ENCODE measurements at places on chromosomes 5 and 9.

GRCh38 chr9:109956717-109957440, 176.9 kb downstream of the PALM2AKAP2 start:
- DNase-seq = no peak

DNA sequence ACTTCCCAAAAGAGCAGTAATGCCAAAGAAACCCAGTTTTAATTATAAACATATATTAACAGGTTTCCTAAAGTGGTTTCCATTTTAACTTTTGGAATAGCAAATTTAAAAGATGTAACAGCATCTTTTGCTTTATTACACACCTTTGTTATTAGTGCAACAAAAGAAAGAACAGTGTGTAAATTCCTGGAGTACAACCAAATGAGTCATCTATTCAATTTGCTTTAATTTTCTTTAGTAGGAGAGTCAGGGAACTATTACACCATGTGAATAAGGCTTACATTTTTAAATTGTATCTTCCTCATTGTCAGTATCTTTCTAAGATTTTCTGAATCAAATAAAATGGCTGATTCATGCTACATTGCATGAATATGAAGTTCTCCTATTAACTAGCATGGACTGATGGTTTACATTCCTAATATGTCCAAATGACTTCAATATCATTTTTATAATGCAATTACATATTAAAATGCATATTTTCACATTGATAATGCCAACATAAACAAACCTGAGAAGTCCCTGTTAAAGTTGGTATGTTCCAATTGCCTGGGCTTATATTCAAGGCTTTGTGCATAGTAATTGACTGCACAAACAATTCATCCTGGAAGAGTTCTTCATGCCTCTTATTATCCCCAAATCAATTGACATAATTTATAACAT, 22.5 kb downstream of the EDIL3 start:
- DNase-seq = no peak

DNA sequence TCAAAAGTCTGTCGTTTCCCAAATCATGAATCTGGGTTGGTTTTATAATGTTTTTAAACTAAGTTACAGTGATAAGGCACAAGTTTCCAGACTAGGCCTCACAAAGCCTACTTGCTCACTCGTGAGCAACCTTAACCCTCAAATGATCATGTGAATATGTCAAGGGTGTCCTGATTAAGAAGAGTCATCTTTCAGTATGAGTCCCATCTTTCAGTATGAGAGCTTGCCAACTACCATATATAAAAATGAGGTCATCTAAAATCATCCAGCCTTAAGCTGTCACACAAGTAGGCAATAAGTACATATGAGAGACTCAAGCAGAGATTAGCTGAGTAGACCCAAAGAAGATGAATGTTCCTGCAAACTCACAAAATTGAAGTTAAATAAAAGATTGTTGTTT, 668.4 kb upstream of the FAM174A start:
- DNase-seq = no peak

DNA sequence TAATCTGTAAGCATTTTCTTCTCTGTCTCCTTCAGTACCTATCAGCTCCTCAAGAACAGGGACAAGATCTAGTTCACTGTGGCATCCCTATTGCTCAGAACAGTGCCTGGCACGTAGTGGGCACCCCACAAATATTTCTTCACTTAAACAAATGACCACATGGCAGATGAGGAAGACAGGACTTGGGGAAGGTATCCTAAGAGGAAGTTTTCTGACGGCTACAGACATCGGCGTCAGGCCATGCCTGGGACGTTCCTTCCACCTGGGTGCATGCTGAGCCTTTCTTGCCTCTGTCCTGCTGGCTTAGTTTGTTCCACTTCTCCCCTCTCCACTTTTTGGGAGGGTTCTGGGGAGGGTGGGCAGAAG, 60.2 kb downstream of the NEURL1B start:
- no peak for DNase-seq

GRCh38 chr9:133470988-133471387, 7.9 kb downstream of the SLC2A6 start:
- no peak for DNase-seq

DNA sequence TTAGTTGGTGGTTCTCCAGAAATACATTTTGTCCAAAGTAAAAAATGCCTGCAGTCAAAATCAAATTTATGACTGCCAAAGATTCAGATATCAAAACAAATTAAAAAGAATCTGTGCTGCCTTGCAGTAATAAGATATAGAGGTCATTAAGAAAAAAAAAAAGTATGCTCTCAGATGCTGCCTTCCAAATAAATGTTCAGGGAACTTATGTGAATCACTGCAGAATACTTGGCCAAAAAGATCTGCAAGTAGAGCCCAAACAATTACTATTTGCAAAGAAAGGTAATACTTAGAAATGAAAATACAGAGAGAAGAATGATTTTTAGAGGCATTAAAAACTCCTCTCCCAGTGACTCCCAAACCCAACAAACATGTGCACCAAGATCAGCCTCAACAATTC, 52.4 kb downstream of the MRPS27 start:
- DNase-seq = no peak

DNA sequence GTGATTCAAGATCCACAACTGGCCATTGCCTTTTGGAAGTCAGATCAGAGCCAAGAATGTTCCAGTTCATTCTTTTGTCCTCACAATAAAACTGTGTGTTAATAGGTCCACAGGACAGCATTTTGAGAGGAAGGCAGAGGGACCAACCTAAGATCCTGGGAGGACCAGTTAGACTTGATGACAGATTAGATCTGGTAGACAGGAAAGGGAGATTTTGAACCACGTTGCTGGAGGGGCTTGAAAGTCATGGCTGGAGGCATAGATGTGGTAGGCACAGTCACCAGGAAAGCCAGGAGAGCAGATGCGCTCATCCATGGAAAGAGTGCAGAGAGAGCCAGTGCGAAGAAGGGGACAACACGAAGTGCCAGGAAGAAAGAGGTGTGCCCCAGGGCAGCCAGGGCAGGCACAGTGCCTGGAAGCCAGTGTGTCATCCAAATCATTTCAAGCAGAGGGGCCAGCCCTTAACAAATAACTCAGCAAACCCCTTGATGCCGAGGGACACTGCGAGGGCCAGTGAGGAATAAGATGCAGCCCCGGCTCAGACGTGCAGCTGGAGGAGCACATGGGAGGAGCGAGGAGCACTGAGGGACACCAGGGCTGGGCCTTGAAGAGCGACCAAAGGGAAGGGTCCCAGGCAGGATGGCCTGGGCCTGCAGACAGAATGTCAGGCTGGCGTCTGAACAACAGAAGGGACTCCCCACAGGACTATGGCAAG, 12.8 kb upstream of the SLC2A8 start:
- no peak for DNase-seq

DNA sequence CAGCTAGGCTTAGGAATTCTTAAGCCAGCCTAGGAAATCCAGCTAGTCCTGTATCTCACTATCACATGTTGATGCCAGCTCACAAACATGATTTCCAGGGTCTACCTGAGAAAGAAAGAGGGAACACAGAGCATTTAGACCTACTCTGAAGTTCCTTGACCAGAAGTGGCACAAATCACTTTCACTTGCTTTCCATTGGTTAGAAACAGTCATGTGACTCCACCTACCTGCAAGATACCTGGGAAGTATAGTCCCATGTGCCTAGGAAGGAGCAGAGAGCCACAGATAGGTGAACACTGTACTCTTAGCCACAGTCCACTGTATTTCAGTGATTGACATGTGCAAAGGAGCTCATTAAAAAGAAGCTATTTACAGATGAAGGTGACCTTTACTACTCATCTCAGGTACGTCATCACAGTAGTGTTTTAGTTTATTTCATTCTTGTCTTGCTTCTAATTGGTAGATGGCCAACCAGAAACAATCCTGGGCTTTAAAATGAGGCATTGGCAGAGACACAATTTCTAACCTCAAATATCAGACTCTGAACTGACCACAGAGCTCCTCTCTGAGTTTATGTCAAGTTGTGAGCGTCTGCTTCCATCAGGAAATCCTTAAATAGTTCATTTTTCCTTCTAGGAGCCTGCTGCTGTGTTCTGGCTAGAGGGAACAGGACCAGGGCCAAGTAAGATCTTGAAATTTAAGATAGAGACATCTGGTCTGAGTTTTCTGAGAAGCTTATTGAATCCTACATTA, 340.7 kb downstream of the TLE4 start:
- no peak for DNase-seq

DNA sequence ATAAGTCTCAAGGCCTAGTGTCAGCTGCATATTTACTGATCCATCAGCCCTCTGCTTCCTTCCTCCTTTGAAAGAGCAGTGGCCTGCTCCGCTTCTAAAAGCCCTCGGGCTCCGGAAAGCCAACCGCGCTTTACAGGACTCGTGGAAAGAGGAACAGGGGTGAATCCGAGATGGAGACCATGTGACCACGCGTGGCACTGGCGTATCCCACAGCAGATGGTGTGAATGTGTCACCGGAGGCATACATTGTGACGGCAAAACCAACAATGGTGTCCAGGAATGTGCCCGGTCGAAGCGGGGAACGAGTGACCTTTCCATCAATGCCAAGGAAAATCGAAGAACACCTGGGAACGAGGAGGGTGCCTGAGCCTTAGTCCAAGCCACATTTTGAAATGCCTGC, 484.6 kb downstream of the SPATA31A7 start:
- DNase-seq = no peak

Measured in stimulated activated CD8-positive, alpha-beta memory T cell treated with anti-CD3 and anti-CD28 coated beads, Interleukin-12 subunit alpha, Interleukin-12 subunit beta, amount 100 ng/mL, for 1 hour (primary cell).